ENCODE measurements at places on chromosomes 5 and 9.

GRCh38 chr5:116531635-116532034 is 43.0 kb downstream of the SEMA6A start:
- DNase-seq, result no peak

DNA sequence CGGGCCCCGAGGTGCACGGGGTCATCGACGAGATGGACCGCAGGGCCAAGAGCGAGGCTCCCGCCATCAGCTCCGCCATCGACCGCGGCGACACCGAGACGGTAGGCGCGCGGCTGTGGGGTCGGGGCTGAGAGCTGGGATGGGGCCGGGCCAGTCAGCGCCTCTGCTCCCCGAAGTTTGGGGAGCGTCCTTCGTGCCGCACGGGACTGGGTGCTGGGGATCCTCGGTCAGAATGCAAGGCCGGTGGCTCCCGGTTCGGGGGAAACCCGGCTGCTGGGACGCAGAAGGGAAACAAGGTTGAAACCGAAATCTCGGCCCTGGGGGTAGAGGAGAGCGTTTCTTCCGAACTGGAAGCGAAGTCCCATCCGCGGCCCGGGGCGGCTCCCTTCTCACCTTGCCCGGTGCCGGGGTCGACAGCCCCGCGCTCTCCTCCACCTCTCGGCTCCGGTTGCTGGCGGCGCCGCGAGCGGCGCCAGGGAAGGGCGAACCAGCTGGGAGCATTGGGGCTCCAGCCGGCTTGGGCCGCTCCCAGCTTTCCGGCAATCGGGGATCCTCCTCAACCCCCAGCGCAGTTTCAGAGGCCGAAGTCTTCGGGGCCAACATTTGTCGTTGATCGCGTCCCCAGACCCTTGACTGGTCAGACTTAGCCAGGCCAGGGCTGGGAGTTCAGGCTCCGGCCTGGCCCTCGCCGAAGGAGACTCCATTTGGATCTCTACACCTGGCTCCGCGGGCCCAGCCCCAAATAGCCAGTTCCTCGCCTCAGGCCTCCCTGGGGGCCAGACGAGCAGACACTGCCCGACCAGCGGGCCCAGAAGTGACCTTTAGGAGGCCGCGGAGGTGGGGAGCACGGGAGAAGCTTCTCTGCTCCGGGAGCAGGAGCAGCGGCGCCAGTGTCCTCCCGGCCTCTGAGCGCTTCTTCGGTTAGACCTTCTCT is 1.1 kb downstream of the LHX2 start:
- DNase-seq, result no peak

DNA sequence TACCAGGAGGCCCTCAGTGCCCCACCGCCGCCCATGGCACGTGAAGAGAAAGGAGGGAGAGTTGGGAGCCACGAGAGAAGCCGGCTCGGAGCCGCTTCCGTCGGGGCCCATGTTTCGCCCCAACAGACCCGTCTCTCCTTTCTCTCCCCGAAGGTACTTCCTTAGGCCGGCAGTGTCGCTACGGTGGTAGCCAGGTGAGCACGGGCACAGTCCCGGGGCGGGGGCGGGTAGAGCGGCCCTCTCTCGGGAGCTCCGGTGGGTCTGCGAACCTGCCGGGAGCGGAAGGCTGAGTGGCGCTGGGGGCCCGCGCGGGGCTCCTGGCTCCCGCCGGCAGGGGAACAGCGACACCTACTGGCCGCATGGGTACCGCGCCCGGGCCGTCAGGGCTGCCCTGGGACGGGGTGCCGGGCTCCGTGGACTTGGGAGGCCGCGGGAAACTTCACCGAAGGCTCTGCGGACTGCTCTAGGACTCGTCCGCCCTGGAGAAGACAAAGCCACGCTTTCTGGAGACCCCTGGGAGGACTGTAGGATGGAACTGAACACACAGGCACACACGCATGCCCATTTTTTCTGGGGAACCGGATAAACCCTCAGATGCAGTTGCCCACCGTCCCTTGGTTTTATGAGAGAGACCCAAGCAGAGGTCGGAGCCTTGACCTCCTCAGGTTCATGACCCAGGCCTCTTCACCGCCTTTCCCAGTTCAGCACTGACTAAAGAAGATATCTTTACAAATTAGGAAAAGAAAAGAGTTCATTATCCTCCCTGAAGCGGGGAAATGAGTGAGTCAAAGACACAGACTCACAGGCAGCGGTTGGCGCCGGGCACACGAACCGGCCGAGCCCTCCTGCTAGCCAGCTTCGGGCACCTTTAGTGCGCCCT is 202.5 kb downstream of the MEF2C start:
- peak; percentile 83 for DNase-seq

GRCh38 chr9:76292658-76293057 is 101.6 kb downstream of the RFK start:
- no peak for DNase-seq

DNA sequence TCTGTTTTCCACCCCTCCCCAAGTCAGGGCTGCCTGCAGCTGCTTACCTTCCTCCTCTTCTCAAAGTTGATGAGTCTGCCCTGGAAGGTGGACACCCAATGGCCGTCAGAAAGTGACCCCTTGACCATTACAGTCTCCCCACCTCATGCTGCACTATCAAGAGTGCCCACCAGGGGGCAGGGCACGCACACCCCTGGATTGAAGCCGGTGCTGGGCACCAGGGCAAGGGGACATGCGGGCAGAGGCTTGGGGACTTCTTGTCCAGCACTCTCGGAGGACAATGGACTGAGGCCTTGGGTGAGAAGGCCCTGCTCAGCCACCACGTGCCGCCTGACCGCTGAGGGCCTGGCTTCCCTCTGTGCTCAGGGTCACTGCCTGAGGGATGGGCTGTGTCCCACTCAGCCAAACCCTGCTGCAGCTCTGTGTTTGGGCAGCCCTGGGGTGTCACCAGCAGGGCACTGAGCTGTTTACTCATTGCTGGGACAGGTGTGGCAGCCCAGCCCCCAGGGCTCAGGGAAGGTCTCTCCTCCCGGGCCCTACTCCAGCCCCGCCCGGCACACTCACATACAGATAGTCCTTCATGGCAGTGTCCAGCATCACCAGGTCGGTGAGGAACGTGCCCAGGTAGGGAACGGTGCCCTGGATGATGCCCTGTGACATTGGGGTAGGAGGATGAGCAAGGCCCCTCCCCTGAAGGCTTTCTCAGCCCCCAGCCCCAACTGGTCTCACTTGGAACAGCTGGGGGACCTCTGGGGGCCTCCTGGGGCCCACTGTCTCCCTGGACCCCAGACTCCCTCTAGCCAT is 17.7 kb downstream of the RALGDS start:
- peak; percentile 87 for DNase-seq

DNA sequence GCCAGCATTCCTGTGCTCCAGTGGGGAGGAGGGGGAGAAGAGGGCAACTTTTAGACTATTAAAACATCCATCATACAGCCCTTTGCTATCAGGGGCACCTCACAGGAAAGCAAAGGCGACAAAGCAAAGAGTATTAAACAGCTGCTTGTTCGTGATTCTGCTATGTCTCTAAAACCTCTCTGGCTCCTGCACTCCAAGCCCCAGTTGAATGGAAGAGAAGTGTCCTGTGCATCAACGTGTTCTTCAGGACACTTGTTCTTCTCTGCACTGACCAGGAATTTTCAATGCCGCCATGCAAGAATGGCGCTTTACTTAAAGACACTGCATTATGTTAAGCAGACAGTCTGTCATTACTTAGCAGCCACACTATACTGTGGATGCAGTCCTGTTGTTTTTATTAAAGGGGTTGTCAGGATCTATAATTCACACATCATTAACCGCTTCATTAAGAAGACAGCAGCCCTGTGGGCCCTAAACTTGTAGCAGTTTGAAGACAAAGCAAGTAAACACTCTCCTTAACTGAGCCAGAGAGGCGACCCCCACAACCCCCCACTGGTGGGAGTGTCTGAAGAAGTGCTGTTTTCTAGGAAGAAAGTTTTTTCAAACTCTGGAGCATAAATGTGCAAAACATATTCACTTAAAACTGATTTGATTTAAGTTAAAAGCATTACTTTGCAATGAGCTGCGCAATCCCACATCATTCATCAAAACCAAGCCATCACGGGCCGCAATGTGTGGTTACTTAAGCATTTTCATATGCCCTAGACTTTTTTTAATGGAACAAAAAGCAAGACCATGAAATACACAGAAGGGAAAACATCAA is 164.5 kb downstream of the ZNF608 start:
- no peak for DNase-seq

DNA sequence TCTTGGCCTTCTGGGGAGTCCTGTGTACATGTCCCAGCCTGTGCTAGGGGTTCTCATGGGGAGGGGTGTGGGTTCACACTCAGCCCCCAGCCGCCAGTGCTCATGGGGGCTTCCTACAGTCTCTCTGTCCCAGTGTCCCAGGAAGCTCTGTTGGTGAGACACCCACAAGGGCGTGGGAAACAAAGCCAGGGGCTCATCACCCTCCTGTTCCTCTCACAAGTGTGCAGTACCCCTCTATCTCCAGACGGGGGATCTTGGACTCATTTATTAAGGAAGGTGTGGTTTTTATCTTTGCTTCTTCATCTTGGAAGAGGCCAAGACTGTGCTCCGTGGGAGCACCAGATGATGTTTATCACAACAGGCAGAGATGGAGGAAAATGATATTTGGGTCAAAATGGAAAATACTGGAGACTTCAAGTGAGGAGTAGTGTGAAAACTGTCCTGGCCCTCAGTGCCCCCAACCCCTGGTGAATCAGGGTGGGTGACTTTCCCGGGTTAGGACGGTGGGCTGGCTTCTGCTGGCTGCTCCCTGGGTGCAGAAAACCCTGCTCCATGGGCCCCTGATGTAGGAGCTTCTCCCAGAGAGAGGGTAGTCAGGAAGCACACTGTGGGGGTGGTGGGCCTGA is 15.2 kb downstream of the TMEM171 start:
- DNase-seq, result no peak

DNA sequence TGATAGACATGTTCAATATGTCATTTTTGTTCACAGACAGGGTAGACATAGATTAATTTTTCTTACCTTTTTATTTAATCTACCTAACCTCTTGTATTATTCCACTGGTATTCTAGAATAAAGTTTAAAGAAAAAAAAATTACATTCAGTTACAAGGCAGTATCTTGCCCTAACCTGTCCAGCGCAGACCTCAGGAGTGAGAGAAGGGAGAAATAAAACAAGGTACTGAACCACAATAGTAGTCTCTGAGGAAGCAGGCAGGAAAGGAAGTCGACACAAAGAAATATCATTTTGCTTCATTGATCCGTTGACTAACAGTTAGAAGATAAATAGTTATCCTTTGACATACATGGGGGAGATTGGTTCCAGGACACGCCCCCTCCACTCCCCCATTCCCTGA is 12.5 kb upstream of the ADAMTSL1 start:
- DNase-seq, result no peak

GRCh38 chr5:176711883-176712282 is 64.6 kb downstream of the TSPAN17 start:
- DNase-seq, result no peak

- no peak for DNase-seq
Measured at GRCh38 chr9:37398464-37399025, 24.0 kb upstream of the GRHPR start.

GRCh38 chr5:92050970-92051369 is 667.9 kb upstream of the ARRDC3 start:
- DNase-seq, result no peak

DNA sequence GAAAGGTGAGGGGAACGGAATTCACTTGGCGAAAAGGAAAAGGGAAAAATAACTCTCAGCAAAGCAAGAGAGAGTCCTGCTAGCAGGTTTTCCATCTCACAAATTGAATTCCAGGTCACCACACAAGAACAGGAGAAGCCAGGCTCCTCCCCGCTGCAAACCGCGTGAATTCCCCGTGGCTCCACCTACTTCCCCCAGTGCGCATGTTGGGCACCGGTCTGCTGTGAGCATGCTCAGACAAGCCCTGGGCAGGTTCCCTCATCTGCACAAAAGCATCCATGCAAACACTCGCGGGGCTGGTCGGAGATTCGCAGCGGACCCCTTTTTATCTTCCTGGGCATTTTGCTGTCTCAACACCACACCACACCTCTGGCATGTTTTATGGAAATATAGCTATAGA is 58.5 kb upstream of the S1PR3 start:
- DNase-seq, result no peak

GRCh38 chr5:5980538-5980895 is 397.8 kb downstream of the MED10 start:
- DNase-seq, result no peak

GRCh38 chr5:66342341-66342880 is 198.3 kb downstream of the SREK1 start:
- DNase-seq, result no peak

DNA sequence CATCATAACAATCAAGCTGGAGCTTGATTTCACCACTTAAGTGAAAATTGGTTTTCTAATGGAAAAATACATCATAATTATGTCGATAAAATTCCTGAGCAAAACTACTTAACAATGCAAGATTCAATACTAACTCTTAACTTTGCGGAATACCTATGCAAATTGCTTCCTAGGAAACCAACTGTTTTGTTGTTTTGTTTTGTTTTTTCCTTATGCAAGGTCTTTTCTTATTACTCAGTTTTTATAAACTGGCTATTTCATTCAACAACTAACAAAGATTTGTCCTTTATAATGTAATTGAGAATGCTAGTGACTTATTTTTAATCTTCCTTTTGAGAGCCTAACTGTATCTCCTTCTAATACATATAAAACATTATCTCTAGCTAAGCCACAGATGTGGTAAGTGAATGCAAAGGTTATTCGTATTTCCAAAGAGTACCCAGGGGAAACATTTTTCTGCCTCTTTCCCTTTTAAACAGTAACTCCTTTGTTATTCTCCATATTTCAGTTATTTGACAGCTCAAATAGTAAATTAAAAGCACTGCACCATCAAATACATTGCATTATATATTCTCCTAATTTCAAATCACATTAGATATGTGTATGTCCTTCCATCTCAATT is 609.4 kb downstream of the SLCO4C1 start:
- no peak for DNase-seq

- no peak for DNase-seq
Measured at GRCh38 chr5:93755716-93756115, 14.3 kb upstream of the POU5F2 start.
